Right renal pelvis (tissue), 4 donors: ENCODE measurements at places on chromosomes 1 and 21.
A peak's percentile ranks its signal among the peaks of the same experiment; 100 is the strongest.

DNA sequence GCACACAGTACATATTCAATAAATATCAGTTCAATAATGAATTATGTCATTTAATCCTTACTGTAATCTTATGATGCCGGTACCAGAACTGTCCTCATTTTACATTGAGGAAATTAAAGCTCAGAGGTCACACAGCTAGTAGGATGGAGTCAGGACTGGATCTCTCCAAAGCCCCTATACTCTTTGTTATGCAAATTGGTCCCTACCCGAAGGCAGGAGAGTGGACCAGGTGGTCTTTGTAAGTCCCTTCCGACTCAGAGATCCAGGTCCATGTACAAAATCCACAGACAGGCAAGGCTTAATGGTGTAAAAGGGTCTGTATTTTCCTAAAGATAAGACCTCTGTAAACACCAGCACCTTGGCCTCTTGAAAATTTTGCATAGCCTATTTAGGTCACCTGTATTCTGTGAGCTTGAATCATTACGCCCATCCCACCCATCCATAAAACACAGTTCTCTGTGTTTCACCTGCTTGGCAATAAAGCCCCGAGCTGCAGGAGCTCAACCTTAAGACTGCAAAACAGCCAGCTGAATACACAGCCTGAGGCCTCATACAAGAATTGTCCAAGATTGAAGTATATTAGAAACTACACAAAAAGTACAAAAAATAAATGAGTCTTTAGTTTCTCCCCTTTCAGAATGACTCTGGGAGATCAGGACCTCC lies 41.7 kb downstream of the PLXNA2 start:
- DNase-seq, result no peak

DNA sequence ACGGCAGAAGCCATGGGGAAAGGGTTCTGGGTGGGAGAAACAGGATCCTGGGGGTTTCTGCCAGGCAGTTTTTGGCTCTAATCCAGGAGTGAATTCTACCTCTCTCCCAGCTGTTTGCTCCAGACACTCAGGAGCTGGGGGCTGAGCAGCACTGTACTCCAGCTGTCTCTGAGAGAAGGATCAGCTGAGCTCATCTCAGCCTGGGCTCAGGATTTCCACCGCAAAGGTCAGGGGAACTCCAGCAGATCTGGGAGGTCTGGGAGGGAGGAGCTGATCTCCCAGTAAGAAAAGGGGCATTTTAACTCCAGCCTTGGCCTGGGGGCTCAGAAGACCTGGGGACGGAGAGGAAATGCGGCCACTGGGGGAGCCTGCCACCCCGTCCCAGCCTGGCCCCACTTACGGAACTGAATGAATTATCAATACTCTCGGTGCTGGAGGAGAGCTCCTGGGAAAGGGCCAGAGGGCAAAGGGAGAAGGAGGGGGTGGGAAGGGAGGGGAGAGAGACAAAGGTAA lies 17.3 kb downstream of the PI4KB start:
- no peak for DNase-seq

DNA sequence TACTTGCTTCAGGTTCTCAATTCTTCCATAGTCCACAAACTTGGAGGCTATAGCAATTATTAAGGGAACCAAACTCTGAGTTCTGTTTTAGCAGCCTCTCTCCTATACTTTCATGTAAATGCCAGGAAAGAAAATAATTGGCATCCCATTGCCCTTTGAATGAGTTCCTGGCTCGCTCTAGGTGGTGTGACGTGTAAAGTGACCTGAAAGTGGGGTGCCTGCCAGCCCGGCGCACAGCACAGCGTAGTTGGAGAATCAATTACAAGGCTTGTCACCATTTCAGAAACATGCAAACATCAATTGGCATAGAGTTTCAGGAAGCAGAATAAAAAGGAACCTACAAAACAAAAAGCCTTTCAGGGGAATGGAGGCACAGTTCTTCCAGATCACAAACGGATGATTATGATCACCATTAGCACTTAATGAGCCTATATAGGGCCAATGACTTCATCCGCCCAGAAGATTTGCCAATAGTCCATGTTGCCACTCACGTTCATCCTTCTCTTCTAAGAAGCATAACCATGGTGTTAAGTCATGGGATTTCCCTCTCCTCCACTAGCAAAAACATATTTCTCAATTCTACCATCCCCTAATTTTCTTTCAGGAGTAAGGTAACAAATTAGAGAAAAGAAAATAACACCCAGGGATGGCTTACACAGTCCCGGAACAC lies 354.6 kb upstream of the ADGRL2 start:
- DNase-seq, result no peak

DNA sequence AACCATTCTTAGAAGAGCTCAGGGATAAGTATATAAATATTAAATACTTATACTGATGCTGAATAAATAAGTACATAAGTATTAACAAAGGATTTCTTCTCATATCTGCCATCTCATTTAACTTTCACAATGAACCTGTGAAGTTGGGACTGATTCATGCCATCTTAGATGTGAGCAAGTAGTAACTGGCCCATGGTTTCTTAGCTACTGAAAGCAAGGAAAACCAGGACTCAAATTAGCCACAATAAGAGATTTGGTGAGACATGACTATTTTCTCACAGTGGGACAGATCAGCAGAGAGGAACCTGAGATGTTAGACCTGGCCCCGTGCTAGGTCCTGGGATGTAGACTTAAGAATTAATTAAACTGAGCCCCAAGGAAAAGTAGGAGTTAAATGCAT lies 8.2 kb upstream of the RAB3B start:
- no peak for DNase-seq

DNA sequence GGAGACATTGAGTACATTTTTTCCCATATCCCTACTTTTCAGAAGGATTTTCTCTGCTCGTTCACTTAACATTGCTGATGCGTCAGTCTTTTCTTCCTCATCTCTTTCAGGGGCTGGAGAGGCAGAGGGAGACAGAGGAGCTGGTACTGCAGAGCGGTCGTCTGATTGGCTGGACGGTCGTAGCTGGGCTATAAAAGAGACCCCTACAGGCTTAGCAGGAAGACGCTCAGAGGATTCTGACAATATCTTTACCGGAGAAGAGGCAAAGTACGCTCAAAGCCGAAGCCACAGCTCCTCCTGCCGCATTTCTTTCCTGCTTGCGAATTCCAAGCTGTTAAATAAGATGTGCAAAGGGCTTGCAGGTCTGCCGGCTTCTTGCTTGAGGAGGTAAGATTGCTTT lies at the start of gene RGS4:
Gene RGS4, plus strand, starts transcription at position 220 of the 400 bp plus-strand sequence. Its CDS starts 124 bp downstream, at position 344.
- peak; percentile 72 for DNase-seq

GRCh38 chr1:170732252-170732588 lies 68.3 kb downstream of the PRRX1 start:
- DNase-seq, result no peak

GRCh38 chr1:167737169-167737568 lies 15.4 kb downstream of the MPZL1 start:
- DNase-seq, result no peak

DNA sequence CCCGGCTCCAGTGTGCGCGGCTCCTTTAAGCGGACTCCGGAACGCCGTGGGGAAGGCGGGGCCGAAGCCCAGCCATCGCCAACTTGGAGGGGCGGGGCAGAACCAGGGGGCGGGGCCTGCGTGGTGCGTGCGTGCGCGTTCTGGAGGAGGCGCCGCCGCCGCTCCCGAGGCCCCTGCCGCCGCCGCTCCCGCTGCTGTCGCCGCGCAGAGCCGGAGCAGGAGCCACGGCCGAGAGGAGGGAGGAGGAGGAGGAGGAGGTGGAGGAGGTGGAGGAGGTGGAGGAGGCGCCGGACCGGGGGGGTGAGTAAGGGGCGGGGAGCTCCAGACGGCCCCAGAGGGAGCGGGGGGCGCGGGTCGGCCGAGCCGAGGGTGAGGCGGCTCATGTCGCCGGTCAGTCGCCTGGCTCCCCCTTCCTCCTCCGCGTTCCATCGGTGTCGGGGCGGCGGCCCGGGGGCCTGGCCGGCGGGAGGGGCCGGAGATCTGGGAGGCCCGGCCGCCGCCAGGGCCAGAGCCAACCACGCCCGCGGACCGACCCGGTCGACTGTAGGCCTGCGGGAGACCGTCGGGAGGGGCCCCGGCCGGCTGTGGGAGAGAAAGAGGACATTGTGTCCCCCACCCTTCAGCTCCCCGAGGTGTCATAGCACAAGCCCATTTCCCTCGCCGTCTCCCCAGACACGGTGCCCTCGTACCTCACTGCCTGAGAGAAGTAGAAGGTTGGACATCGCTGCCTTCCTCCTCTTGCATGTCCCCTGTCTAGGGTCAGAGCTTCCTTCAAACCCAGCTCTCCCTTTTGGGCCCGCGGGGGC lies at the start of gene RAP1A:
Gene RAP1A, plus strand, starts transcription at position 155 of the 806 bp plus-strand sequence. CDS start 71,572 bp downstream, outside the sequence.
- peak; percentile 86 for DNase-seq

- DNase-seq, result no peak
Measured at GRCh38 chr21:36428761-36429432, 43.7 kb downstream of the CHAF1B start.

DNA sequence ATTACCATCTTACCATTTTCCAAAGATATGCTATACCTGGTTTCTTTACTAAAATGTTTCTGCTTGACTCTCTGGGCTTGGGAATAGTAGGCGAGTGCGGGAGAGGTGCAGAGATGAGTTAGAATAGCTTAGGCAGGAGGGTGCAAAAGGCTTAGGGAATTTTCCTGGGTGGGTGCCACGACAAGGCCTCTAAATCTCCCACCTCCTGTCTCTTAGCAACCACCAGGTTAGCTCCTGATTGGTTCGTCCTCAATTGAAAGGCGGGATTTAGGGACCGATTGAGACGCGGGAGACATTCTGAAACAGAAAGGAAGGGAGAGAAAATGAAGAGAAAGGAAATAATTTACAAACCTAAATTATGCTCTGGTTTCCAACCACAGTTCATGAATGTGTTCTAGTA lies 3.1 kb downstream of the ACKR1 start:
- no peak for DNase-seq

- no peak for DNase-seq
Measured at GRCh38 chr21:31879241-31879650, 6.4 kb downstream of the HUNK start.

GRCh38 chr1:231814021-231814420 lies 187.4 kb downstream of the DISC1 start:
- no peak for DNase-seq
